ENCODE measurements at places on chromosomes 3 and 15. TPM values are rescaled to one million over a fixed set of nuclear protein-coding genes. Genes with fewer than 3 reads are reported as not detected.

Gene SNX33
- 23.9 TPM for total RNA-seq

Gene SERPINI2
- total RNA-seq, result not detected

Gene C2CD4A
- total RNA-seq, result not detected

Gene PP2D1
- total RNA-seq, result not detected

Gene TF
- not detected for total RNA-seq

Gene KLHL40
- 0.18 TPM for total RNA-seq

Gene SMCO1
- not detected for total RNA-seq

Gene MOBP
- not detected for total RNA-seq

Gene SMAD6
- total RNA-seq, result 103 TPM

Gene HRH1
- 0.29 TPM for total RNA-seq

DNA sequence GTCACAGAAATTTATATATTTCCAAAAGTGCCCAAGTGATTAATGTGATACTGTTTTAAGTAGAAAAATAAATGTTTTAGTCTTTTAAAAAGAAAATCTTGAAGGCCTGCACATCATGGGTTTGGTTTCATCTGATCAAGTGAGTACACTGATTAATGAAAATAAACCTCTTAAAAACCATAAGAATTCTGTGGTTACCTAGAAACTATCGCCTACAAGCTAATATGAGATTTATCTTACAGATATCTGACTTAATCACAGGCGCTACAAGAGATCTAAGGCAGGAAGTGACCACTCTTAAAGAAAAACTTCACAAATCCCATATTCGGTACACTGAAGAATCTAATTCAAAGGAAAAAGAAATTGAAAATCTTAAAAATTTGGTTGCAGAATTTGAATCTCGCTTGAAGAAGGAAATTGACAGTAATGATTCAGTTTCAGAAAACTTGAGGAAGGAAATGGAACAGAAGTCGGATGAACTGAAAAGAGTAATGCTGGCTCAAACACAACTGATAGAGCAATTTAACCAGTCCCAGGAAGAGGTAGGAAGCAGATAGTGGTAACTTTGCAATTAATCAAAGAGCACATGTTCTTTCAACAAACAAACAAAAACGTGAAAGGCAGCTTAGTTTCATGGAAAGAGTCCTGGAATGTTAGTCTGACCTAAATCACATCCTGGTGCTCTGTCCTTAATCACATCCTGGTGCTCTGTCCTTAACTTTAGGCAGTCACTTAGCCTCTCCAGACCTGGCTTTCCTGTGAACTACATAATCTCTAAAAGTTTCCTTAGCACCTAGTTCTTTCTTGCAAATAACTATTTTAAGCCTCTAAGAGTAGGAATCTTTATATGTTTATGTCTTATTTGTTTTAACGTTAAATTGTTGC lies 131.8 kb downstream of the CCNL1 start:
- no peak overlapping the region for H3K4me3 ChIP-seq
- H3K4me1 ChIP-seq, result no peaks in the 10 kb centered on the region
- no peak for DNase-seq
- no peaks in the 10 kb centered on the region for H3K27me3 ChIP-seq
- H3K27ac ChIP-seq, result no peak overlapping the region

DNA sequence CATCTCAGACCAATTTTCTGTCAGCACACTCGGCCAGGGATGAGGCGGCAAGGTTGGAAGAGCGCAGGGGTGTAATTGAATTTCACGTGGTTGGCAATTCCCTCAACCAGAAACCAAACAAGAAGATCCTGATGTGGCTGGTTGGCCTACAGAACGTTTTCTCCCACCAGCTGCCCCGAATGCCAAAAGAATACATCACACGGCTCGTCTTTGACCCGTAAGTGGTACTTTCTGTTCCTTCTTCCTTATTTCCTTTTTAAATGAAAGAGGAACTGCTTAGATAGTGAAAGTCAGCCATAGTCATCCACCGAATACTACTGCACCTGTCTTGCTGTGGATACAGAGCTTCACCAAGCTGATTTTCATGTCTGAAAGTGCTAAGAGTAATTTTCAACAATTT lies 60.1 kb downstream of the SGO1 start:
- H3K36me3 ChIP-seq, result peaks cover 84% of the 10 kb centered on the region
- no peaks in the 10 kb centered on the region for H3K4me1 ChIP-seq
- no peaks in the 10 kb centered on the region for H3K27me3 ChIP-seq
- no peak overlapping the region for H3K27ac ChIP-seq

- H3K4me1 ChIP-seq, result no peaks in the 10 kb centered on the region
- peaks cover 16% of the 10 kb centered on the region for H3K27me3 ChIP-seq
- no peaks in the 10 kb centered on the region for H3K36me3 ChIP-seq
- no peak for DNase-seq
- H3K4me3 ChIP-seq, result no peak overlapping the region
These were observed 16.8 kb upstream of the APEH start for GRCh38 chr3:49657208-49657915.

DNA sequence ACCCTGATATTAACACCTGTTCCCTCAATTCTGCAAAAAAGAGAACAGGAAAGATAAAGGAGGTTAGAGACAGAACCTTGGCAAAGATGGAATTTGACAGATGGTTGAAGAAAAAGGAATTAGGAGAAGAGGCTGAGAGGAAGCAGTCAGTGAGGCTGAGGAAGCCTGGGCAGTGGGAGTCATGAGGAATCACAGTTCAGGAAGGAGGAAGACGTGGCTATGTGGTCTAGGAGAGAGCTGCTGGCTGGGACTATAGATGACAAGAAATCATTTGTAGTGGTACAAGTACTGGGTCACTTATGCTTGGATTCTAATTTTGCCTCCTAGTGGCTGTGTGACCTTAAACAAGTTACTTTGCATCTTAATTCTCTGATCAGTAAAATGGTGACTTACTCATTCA lies 49.0 kb downstream of the LARS2 start:
- H3K27me3 ChIP-seq, result no peaks in the 10 kb centered on the region
- no peak for DNase-seq
- H3K4me3 ChIP-seq, result no peak overlapping the region
- no peaks in the 10 kb centered on the region for H3K4me1 ChIP-seq

DNA sequence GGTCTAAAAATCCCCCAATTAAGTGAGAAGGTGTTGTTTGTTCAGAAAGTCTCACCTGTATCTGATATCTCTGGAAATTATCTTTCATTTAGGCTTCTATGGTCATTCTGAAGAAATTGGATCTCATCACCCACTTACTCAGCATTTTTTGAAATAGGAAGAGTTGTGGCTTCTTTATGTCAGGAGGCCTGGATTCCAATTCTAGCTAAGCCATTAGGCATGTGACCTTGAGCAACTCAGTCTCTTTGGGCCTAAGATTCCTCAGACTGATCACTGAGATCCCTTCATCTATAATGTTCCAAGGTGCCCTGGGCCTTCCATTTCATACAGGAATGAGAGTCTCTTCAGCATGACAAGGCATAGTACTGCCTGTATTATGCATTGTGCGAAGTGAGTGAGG lies 70.3 kb downstream of the ARHGEF26 start:
- H3K36me3 ChIP-seq, result peaks cover 53% of the 10 kb centered on the region
- H3K4me1 ChIP-seq, result no peaks in the 10 kb centered on the region

DNA sequence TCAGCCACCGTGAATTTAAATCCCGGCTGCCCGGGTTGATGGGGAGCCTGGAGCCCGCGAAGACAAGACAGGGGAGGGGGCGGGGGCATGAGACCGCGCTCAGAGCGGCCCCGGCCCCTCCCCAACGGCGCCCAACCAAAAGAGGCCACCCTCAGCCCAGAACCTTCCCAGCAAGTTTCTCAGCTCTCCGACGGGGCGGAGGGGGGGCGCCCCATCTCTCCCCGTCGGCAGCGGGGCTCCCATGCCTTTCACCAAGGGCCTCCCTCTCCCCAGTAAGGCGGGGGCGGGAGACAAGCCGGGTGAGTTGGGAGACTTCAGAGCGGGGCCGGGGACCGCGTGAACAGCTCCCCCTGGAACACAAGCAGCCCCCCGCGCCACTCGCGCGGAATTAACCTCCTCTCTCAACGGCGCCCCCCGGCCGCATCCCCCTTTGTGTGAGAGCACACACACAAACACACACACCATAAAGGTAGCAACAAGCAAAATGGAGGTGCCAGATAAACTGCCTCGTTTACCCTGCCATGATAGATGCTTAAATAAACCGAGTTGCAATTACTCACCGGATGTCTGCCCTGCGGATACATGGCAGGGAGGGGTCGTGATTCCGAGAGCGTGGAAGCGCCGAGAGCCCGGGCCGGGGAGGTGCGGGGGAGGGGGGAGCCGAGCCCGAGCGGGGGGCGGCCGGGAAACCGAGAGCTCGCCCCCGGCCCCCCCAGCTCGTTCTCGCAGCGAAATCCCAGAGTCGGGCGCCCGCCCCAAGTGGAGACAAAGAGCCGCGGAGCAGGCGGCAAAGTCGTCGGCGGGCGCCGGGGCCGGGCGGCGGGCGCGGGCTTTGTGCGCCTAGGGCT lies 1.3 kb downstream of the TLE3 start:
- H3K27me3 ChIP-seq, result no peaks in the 10 kb centered on the region
- H3K4me1 ChIP-seq, result peaks cover 75% of the 10 kb centered on the region
- peak; percentile 47 for DNase-seq
- no peaks in the 10 kb centered on the region for H3K36me3 ChIP-seq
- H3K4me3 ChIP-seq, result peak overlapping the region; percentile 98

- DNase-seq, result no peak
- H3K4me1 ChIP-seq, result no peaks in the 10 kb centered on the region
- H3K27ac ChIP-seq, result no peak overlapping the region
- H3K36me3 ChIP-seq, result no peaks in the 10 kb centered on the region
- no peak overlapping the region for H3K4me3 ChIP-seq
These were observed 36.9 kb upstream of the FRMD4B start for GRCh38 chr3:69422751-69423150.

DNA sequence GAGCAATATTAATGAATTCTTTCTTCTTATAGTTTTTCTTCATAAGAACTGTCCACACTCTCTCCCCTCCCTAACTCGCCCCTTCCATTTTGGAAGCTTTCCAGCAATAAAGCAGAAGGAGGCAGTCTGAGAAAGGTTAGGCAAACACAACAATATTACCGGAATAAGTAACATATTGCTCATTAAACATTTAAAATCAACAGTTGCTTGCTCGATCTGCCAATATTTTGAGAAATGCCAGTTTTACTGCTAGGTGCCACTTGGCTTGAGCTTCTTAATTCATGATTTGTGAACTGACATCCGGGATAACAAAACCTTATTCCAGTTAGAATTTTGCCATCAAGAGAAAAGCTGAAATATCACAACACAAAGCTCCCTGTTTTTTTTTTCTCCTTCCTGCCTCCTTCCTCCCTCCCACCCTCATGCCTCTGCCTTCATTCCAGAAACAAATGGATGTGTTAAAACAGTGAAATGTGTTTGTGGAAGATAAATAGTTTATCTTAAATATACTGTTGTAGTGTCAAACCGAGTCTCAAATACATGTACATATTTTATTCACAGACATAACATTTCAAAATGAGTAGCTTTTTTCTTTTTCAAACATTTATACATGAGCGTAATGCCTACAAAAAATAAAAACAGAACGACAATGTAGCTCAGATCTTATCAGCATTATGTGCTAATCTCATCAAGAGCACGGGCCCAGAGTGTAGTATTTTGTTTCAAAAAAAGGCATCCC lies 253.7 kb downstream of the GAP43 start:
- H3K27me3 ChIP-seq, result no peaks in the 10 kb centered on the region
- H3K36me3 ChIP-seq, result no peaks in the 10 kb centered on the region
- H3K4me3 ChIP-seq, result peak overlapping the region; percentile 7
- no peak overlapping the region for H3K27ac ChIP-seq
- no peaks in the 10 kb centered on the region for H3K4me1 ChIP-seq
- DNase-seq, result peak; percentile 26

GRCh38 chr15:96818861-96819260 lies 488.4 kb downstream of the NR2F2 start:
- no peak overlapping the region for H3K27ac ChIP-seq
- DNase-seq, result no peak
- no peaks in the 10 kb centered on the region for H3K27me3 ChIP-seq
- no peaks in the 10 kb centered on the region for H3K36me3 ChIP-seq

GRCh38 chr3:40584625-40585189 lies 59.9 kb downstream of the ZNF621 start:
- peak; percentile 95 for DNase-seq
- no peaks in the 10 kb centered on the region for H3K27me3 ChIP-seq
- H3K4me3 ChIP-seq, result no peak overlapping the region

DNA sequence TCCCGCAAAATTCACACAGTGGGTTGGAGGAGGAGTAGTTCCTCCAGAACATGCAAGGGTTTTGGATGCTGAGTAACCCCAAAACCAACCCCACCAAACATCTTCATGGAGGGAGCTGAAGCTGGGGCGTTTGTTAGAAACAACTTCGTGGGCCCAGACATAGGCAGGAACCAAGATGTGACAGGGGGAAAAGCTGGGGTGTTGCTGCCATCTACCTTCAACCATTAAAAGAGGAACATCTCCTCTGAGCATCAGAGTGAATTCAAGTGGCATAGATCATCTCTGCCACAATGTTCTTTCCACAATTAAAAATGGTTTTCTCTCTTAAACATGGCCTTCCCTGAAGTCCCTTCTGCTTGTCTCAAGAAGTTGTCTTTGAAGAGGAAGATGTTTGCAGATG lies 20.5 kb downstream of the SIDT1 start:
- peaks cover 4% of the 10 kb centered on the region for H3K4me1 ChIP-seq
- no peak overlapping the region for H3K4me3 ChIP-seq
- no peak overlapping the region for H3K27ac ChIP-seq
- no peaks in the 10 kb centered on the region for H3K36me3 ChIP-seq
- no peak for DNase-seq

- no peaks in the 10 kb centered on the region for H3K4me1 ChIP-seq
- H3K27ac ChIP-seq, result peak overlapping the region; percentile 67
- H3K36me3 ChIP-seq, result no peaks in the 10 kb centered on the region
- no peaks in the 10 kb centered on the region for H3K27me3 ChIP-seq
These were observed 124.3 kb downstream of the TIGIT start for GRCh38 chr3:114418107-114418506.

DNA sequence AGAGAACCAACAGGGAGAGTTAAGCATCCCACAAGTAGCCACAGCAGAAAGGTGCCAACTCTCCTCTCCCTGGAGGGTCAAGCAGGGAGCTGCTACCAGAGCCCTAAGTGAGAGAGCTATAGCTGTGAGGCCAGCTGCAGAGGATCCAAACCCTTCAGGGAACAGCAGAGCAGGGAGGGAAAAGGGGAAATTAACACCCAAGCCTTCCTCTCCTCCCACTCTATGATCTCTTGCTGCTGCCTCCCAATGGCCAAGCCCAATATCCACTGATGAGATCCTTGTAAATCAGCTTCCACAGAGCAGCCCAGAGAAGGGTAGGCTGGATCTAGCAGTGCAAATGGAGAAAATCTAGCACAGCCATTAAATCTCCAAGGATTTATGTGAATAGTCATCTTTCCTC lies 68.2 kb upstream of the THBS1 start:
- no peaks in the 10 kb centered on the region for H3K36me3 ChIP-seq
- no peaks in the 10 kb centered on the region for H3K27me3 ChIP-seq
- H3K4me1 ChIP-seq, result peaks cover 4% of the 10 kb centered on the region
- no peak for DNase-seq
- no peak overlapping the region for H3K4me3 ChIP-seq

GRCh38 chr3:9339761-9340471 lies 22.9 kb upstream of the THUMPD3 start:
- no peaks in the 10 kb centered on the region for H3K27me3 ChIP-seq
- H3K36me3 ChIP-seq, result no peaks in the 10 kb centered on the region
- H3K4me1 ChIP-seq, result no peaks in the 10 kb centered on the region
- no peak overlapping the region for H3K27ac ChIP-seq
- no peak for DNase-seq
- H3K4me3 ChIP-seq, result no peak overlapping the region

GRCh38 chr3:77065750-77066149 lies 25.9 kb downstream of the ROBO2 start:
- H3K27me3 ChIP-seq, result no peaks in the 10 kb centered on the region
- no peaks in the 10 kb centered on the region for H3K4me1 ChIP-seq
- H3K27ac ChIP-seq, result no peak overlapping the region
- DNase-seq, result no peak
- H3K4me3 ChIP-seq, result no peak overlapping the region

- no peak overlapping the region for H3K27ac ChIP-seq
- DNase-seq, result no peak
- H3K4me3 ChIP-seq, result no peak overlapping the region
- H3K27me3 ChIP-seq, result no peaks in the 10 kb centered on the region
These were observed 361.9 kb downstream of the CLSTN2 start for GRCh38 chr3:140296796-140297352.

All from stomach (tissue), 19 donors.